ENCODE measurements at places on chromosomes 5 and 9.

GRCh38 chr5:50672663-50673062, 6.2 kb downstream of the PARP8 start:
- DNase-seq = no peak

GRCh38 chr9:23907343-23907742, 81.3 kb upstream of the ELAVL2 start:
- DNase-seq = no peak

DNA sequence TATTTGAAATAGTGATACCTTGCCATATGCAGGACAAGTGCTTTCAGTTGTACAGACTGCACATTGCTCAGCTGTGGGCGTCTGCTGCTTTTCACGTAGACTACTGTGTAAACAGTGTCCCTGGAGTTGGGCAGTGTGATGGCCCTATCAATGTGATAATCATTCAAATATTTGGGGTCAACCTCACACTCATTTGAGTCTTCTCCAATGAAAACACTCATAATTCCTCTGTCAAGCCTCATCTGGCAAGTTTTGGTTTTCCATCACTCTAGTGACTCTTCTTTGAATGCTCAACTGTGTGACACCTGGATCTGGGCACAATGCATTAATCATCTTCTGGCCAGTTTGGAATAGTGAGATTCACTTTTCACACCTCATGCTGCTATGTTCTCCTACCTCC, 64.4 kb downstream of the UGCG start:
- no peak for DNase-seq

GRCh38 chr5:115389799-115390382, 93.4 kb upstream of the CCDC112 start:
- DNase-seq = no peak

DNA sequence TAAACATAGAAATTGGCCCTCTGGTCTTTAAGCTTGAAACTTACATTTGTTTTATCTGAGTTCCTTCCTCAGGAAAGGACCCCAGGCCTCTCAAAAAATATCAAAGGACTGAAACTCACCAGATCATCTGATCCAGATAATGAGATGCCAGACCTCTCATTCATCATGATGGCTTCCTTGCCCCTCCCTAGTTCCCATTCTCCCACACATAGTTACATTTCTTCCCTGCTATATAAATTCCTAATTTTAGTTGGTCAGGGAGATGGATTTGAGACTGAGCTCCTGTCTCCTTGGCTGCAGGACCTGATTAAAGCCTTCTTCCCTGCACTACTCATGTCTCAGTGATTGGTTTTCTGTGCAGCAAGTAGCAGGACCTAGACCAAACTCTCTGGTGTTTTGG, 119.4 kb upstream of the SPIN1 start:
- DNase-seq = no peak

DNA sequence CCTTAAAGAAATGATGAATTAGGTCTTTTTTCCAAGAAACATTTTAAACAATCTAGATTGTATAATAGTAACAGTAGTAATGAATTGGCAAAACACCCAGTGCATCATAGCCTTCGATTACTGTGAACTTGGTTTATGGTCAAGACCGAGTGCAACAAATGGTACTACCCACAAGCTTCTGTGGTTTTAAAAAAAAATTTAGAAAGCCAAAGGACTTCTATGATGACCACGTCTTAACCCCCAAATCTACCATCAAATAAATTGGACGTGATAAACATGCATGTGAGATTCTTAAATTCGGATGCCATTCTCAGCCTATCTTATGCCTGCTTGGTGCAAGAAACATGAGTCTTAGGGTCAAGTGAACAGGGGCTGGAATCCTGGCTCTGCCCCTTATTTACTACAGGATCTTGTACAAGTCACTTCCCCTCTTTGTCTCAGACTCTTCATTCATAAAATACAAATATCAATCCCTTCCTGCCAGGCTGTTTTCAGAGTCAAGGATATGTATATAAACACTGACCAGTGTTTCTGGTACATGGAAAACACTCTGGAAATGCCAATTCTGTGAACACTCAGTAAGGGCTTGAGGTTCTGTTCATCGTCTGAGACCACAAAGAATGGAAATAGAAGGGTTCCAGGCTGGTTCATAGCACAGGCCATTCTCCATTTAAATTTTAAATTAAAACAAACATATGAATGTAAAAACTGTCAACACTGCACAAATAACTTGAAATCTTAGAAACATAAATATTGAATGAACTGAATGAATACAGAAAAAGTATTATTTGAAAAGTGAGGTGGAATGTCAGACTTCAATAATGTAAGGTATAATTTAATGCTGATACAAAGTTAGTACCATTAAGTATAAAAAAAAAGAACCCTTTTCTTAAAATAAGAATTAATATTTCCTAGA, 107.8 kb downstream of the NR6A1 start:
- no peak for DNase-seq

- no peak for DNase-seq
These were observed 18.9 kb downstream of the DPYSL3 start for GRCh38 chr5:147490989-147491388.

GRCh38 chr9:89887286-89887685, 282.5 kb downstream of the GADD45G start:
- no peak for DNase-seq

DNA sequence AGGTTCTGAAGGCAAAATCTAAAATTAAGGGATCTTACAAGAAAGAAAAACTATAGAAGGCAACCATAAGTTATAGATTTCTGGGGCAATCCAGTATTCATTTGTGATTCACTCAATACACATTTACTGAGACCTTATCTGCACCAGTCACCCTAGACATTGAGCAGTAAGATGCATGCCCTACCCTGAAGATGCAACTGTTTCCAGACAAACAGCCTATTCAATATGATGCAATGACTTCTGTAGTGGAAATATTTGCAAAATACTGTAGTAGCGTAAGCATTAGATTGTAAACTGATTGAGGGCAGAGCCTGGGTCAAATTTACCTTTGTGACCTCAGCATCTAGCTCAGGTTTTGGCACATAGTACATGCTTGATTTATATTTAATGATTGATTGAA, 256.2 kb upstream of the ACTBL2 start:
- DNase-seq = no peak

- no peak for DNase-seq
These were observed 22.3 kb upstream of the UBAC1 start for GRCh38 chr9:135983208-135984071.

DNA sequence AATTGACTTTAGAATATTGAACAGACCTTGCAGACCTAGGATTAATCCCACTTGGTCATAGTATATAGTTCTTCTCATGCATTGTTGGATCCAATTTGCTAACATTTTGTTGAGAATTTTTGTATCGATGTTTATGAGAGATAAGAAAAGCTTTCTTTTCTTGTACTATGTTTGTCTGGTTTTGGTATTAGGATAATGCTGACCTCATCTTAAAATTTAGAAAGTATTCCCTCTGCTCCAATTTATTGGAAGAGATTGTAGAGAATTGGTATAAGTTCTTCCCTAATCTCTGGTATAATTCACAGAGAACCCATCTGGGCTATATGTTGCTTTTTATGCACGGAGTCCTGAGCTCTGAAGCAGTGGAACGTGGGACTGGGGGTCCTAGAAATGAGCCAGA, 67.7 kb downstream of the ADAMTS16 start:
- DNase-seq = no peak

DNA sequence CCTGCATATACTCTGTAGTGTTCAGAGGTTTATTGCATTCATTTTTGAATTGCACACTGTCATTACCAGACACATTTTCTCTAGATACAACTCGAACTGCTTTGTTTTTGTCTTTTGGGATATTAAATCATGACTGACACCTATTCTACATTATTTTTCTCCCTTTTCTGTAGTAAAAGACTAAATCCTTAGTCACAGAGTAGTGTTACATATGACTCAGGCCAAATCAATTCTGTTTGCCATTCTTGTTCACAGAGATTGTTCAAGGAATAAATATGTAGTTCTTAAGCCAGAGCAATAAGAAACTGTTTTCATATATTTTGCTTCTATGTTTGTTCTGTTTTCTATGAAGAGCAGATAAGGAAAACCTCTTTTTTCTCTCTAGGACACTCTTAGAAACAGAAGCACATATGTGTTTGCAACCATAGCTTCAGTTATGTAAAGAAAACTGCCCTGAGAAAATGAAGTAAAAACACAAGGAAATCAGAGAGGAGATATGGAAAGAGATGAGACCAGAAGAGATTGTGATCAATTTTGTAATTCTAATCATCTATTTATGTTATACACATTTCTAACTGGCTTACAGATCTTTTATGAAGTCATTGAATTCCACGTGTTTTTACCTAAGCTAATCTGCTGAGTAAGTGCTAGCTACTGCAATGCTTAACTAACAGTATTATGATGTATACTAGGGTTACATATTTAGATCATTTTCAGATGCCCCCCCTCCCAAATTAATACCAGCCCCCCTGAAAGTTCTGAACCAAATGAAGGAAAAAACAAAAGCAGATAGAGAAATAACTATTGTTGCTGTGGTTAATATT, 1995.6 kb upstream of the CDH6 start:
- no peak for DNase-seq

DNA sequence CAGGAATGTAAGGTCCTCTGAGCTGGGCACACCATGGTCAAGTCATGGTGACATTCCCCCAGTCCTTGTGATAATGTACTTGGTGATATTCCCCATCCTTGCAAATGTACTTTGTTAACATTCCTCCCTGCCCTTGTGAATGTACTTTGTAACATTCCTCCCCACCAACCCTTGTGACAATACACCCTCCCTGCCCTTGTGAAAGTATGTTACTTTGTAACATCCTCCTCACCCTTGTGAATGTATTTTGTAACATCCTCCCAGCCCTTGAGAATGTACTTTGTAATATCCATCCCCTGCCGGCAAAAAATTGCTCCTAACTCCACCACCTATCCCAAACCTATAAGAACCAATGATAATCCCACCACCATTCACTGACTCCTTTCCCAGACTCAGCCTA, 53.3 kb downstream of the RAPGEF6 start:
- DNase-seq = no peak

GRCh38 chr5:34484216-34484920, 171.8 kb upstream of the RAI14 start:
- DNase-seq = no peak

DNA sequence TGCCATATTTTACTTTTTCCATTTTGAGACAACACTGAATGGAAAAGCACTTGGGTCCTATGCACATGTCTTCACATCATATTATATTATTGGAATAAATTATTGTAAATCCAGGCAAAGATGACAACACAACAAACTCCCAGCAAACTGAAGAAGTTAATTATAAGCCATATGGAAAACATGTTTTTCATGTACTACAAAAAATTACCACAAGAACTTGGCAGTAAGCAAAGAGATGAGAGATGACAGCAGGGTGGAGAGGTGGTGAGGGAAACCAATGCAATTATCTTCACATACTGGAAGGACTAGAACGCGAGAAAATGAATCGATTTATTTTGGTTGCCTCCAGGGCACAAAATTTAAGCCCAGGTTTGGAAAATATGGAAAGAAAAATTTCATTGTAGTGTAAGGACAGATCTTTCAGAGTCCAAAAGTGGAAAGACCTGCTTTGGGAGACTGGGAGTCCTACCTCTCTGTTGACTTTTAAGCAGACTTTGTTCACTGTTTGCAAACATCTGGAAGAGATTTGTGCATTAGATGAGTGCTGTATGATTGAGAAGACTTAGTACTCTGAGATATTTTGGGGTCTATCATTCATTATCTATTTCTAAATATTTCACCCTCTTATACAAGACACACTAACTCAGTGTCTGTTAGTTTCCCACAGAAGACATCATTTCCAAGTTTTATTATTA, 138.0 kb downstream of the TMEM232 start:
- DNase-seq = no peak

- no peak for DNase-seq
These were observed 647 bp downstream of the PDE8B start for GRCh38 chr5:77210964-77211690.

- DNase-seq = no peak
These were observed 780.3 kb downstream of the KCTD16 start for GRCh38 chr5:144950996-144951395.

- no peak for DNase-seq
These were observed 61.3 kb downstream of the GLIS3 start for GRCh38 chr9:4238522-4238921.

- no peak for DNase-seq
These were observed 38.9 kb upstream of the CTXN3 start for GRCh38 chr5:127609957-127610356.

GRCh38 chr5:36638056-36638455, 31.6 kb downstream of the SLC1A3 start:
- no peak for DNase-seq

- DNase-seq = no peak
These were observed 262.9 kb downstream of the ARRDC3 start for GRCh38 chr5:91119981-91120850.

GRCh38 chr5:124511791-124512190, 234.6 kb downstream of the ZNF608 start:
- DNase-seq = no peak

DNA sequence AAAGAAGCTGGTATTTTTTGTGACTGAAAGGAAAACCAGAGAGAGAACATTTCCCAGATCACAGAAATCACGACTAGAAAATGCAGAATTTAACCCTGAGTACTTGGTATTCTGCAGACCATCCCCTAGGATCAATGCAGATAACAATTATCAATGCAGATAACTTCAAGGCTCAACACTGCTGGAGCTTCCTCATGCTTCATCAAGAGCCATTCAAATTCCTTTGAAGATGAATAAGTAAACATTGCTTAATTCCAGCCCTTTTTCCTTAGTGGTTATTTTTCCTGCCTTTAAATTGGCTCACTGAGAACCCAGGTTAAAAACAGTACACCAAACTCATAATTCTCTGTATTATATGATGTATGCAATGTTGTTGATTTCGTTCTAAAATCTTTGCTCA, 370.1 kb upstream of the TLE4 start:
- no peak for DNase-seq

DNA sequence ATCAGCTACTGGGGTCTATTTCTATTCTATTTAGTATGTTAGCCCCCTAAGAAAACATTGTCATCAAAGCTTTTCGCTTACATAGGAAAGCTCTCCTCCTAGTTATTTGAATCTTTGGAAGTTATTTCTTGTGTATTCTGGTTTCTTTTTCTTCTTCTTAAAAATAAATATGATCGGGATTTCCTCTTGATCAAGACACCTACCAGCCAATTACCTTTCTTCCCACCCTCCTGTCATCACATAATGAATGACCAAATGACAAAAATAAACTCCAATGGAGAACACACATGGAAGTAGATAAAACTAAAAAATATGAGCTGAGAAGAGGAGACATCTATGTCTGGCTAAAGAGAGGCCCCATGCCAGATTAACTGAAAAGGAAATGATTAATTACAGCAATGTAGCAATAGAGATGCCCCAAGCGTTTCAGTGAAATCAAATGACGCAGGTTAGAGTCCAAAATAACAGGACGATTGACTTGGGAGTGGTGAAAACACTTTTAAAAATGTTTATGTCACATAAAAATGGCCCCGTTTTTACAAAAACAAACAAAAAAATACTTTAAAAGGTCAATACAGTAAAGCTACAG, 59.5 kb upstream of the PCSK1 start:
- DNase-seq = no peak

GRCh38 chr5:17252543-17252942, 35.1 kb downstream of the BASP1 start:
- DNase-seq = no peak

All from activated CD8-positive, alpha-beta memory T cell treated with anti-CD3 and anti-CD28 coated beads for 24 hours (primary cell).